Activated CD4-positive, alpha-beta T cell treated with anti-CD3 and anti-CD28 coated beads, Interleukin-2, amount 10 ng/mL, durations not matched to agents 7 days and 5 days (primary cell): ENCODE measurements at places on chromosomes 13 and 19.
A peak's percentile ranks its signal among the peaks of the same experiment; 100 is the strongest.

DNA sequence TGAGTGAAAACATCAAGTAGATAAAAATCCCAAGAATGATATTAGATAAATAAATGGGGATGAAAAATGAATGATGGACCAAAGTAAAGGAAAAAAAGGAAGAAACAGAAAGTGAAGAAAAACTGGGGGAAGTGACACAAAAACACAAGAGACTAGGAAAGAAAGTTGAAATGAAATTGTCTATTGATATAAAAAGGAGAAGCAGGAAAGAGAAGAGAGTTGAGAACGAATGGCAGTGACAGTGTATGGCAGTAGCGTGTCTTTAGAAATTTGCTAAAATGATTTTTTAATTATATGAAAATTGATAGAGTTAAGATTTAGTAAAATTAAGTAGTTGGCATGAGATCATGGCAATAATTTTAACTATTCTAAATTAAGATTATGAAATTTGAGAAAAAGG, 36.3 kb upstream of the SGCG start:
- DNase-seq: no peak

DNA sequence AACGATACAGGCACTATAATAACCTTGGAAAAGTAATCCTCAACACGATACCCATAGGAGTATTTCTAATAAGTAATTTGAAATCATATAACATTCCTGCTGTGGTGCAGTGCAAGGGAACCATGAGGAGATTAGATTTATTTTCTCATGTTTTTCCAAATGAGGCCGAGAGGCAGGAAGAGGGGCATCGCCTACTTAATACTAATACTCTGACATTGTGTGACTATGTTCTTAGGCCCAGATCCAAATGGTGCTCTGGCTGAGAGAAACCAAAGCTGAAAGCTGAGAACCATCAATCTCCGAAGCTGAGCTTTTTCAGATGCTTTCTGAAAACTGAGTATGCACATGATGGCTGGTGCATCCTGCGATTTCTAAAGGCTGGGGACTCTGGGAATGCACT, 248.0 kb upstream of the MAB21L1 start:
- no peak for DNase-seq

DNA sequence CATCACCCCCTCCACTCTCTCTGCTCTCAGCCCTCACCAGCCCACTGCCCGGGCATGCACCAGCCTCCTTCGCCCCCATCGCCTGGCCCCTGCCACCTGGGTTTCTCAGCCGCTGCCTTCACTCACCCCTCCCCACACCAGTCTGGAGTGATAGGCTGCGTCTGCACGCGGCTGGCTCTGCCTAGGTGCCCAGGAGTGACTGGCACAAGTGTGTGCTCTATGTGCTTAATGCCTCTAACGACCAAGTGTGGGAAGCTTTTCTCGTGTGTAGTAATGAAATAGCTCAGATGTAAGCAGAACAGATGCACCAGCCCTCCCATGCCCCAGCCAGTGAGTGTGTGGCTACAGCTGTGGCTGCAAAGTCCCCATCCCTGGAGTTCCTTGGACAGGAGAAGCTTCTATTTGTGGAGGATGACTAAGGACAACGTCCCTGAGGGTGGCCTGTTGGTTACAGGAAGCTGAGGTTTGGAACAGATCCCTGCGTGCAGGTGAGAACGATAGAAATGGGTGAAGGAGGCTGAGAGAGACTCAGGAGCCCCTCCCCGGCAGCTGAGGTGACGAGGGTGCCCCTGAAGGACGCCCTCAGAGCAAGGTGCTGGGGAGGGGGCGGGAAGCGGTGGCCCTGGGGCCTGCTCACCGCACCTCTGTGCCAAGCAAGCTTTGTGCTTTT, 35.6 kb downstream of the ATP11A start:
- peak; percentile 21 for DNase-seq

- DNase-seq: no peak
Measured at GRCh38 chr19:41930926-41931592, 2.8 kb upstream of the ERFL start.

GRCh38 chr13:112991609-112992008, 22.6 kb downstream of the MCF2L start:
- DNase-seq: no peak

GRCh38 chr13:38647312-38647711, 39.6 kb upstream of the FREM2 start:
- no peak for DNase-seq

DNA sequence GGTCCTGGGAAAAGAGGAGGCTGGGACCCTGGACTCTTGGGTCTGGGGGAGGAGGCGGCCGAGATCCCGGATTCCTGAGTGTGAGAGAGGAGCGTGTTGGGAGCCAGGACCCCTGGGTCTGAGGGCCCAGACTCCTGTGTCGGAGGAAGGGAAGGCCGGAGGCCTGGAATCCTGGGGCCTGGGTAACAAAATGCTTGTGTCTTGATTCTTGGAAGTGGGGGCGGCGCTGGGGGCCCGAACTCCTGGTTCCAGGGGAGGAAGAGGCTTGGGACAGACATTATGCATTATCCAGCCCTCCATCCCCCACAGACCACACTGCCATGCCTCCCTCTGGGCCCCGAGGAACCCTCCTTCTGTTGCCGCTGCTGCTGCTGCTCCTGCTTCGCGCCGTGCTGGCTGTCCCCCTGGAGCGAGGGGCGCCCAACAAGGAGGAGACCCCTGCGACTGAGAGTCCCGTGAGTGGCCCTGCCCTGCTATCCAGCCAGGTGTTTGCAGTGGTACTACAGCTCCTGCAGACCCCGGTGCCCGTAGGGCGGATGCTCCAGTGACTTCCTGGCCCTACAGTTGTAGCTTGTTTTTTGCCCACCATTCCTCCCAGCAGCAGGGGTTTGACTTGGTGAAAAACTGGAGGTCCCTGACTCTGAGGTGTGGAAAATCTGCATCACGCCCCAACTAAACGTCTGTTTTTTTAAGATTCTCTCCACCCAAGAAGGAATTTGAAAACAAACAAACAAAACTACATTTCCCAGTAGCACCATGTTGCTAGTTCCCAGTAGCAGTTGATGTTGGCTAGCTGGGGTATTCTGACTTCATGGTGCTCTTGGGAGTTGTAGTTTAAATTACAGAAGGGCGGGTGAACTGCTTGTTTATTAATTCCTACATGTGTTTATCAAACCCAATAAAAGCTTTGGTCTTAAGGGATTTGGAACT, 630 bp downstream of the NUCB1 start:
- peak; percentile 45 for DNase-seq

- DNase-seq: no peak
Measured at GRCh38 chr13:69292789-69293425, 814.7 kb upstream of the ATXN8OS start.

DNA sequence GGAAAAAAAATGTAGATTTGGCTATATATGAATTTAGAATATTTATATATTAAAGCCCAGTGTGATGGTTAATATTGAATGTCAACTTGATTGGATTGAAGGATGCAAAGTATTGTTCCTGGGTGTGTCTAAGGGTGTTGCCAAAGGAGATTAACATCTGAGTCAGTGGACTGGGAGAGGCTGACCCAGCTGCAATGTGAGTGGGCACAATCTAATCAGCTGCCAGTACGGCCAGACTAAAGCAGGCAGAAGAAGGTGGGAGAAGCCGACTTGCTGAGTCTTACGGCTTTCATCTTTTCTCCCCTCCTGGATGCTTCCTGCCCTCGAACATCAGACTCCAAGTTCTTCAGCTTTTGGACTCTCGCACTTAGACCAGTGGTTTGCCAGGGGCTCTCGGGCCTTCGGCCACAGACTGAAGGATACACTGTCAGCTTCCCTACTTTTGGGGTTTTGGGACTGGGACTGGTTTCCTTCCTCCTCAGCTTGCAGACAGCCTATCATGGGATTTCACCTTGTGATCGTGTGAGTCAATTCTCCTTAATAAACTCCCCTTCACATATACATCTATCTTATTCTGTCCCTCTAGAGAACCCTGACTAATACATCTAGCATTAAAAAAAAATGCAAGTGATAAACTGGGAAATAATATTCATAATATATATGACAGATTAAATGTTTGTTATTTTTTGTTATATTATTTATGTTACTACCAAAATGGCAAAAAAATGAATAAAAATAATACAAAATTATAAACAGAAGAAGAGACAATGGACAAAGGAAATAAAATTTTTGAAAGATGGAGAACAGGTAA, 122.4 kb downstream of the DLEU7 start:
- DNase-seq: no peak

DNA sequence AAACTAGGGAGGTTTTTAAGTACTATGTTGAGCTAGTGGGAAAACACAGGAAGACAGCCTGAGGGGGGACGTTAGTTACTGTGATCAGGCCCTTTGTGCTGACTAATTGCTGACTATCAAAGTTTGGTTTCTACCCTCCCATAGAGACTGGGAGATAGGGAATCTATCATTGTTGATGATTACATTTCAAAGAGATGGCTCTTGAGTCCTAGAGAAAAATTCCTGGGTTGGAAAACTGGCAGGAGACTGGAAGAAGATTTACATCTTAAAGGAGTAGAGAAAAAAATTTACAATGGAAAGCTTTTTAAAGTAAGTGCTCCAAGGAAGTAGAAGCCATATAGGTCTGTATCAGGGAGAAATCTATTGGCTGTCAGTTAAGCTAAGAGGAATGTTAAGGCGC, 522.0 kb upstream of the KLHL1 start:
- DNase-seq: no peak

DNA sequence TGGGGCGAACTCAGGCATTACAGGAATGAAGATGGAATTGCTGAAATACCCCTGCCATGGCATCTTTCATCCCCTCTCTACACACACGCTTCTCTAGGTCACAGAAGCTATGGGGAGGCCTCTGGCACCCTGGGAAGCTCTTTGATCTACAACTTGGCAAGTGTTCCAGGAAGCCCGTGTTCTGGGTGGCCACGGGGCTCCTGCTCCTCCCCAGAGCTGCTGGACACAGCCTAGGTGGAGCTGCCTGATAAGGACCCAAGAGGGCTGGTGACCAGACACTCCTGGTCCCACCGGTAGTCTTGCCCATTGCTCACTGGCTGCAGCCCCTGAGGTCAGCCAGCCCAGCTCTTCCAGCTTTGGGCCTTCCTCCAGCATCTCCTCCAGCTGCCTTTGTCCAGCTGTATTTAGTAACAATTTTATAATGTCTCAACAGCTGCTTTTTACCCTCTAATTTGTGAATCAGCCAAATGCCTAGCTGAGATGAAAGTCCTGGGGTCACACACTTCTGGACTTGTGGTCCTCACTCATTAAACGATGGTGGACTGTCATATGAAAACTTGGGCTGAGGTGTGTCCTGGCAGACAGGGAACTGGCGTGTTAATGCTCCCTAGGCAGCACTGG, 72.8 kb upstream of the SPATA13 start:
- DNase-seq: no peak

GRCh38 chr13:67299072-67299635, 69.0 kb upstream of the PCDH9 start:
- DNase-seq: no peak

GRCh38 chr13:32002873-32003272, 28.7 kb upstream of the FRY start:
- DNase-seq: no peak

GRCh38 chr19:44903602-44904425, 1.8 kb upstream of the APOE start:
- DNase-seq: peak; percentile 74

- DNase-seq: no peak
Measured at GRCh38 chr13:51113186-51113881, 2.3 kb upstream of the C13orf42 start.

DNA sequence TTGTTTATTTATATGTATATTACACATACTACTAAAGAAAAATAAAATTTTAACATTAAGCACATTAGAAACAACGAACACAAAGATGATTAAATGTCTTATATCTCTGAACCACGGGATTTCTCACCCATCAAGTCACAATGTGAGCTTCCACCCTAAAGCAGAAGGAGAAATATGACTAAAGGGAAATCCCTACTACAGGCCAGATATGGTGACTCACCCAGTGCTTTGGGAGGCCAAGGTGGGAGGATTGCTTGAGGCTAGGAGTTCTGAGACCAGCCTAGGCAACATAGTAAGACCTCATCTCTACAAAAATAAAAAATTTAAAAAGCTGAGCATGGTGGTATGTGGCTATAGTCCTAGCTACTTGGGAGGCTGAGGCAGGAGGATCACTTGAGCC, 24.6 kb downstream of the DCT start:
- DNase-seq: no peak

DNA sequence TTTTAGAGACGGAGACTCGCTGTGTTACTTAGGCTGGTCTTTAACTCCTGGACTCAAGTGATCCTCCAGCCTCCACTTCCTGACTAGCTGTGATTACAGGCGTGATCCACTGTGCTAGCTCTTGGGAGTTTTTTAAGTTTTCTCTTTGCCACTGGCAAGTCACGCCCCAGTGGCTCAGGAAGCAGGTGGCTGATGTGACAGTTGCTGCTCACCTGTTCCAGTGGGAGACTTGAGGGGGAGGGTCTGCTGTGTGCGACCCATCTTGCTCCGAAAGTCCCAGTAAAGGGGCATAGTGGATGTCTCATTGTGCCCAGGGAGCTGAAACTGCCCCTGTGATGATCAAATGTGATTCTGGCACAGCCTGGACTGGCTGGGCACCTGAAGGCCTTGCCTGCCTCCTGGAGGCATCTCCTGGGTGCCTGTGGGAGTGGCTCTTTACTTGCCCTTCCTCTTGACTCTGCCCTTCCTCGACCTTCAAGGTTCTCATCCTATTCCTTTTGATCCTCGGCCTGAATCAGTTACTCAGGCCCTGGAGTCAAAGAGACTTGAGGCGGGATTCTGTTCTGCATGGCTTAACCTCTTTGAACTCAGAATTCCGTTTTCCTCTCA, 7.8 kb downstream of the SMARCA4 start:
- no peak for DNase-seq

DNA sequence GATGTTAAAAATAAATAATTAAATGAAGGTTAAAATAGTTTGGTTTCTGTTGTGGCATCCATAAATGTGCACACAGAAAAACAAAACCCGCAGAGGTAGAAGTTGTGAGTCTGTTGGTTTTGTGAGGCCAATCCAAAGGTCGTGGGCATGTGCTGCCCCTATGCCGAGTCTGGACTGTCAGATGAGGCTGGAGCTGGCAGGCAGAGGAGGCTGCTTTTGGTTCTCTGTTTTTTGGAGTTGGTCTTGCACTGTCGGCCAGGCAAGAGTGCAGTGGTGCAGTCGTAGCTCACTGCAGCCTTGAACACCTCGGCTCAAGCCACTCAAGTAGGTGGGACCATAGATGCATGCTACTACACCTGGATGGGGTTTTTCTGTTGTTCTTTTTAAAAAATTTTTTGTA, 43.7 kb downstream of the TSSK6 start:
- DNase-seq: no peak

DNA sequence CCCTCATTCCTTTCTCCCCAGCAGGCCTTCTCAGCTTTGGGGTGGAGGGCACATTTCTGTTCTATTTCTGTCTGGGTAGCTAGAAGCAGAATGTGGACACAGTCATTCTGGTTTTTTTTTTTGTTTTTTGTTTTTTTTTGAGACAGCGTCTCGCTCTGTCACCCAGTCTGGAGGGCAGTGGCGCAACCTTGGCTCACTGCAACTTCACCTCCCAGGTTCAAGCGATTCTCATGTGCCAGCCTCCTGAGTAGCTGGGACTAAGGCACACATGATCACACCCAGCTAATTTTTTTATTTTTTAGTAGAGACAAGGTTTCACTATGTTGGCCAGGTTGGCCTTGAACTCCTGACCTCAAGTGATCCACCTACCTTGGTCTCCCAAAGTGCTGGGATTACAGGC, 20.3 kb downstream of the CLPTM1 start:
- DNase-seq: no peak
